ENCODE measurements at places on chromosomes 3 and 15.

- DNase-seq = no peak
These were observed 1437.0 kb downstream of the OTOL1 start for GRCh38 chr3:162933656-162934055.

DNA sequence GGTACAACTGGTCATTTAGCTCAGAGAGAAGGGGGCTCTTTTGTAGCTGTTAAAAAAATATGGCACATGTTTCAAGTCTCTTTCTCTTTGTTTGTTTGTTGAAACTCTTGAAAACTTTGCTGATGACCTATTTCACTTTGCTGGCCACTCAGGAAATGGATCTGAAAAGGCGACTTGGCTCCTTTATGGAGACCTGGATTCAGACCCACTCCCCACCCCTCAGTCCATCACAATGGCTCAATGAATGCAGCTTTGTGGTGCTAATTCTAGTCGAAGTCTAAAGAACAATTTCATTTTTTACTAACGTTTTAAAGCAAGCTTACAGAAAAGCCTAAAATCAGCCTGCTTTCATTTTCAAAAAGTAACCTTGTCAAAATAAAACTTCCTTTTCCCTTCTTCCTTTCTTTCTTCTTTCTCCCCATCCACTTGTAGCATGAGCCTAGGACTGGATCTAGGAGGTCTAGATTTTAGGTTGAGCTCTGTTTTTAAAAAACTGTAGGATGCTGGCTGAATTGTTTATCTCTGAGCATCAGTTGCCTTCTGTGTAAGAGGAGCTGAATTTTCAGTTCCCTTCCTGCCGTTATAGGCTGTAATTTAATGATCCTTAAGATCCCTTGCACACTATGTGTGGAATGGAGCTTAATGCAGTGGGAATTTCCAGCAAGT, 165.5 kb upstream of the FEZF2 start:
- no peak for DNase-seq

DNA sequence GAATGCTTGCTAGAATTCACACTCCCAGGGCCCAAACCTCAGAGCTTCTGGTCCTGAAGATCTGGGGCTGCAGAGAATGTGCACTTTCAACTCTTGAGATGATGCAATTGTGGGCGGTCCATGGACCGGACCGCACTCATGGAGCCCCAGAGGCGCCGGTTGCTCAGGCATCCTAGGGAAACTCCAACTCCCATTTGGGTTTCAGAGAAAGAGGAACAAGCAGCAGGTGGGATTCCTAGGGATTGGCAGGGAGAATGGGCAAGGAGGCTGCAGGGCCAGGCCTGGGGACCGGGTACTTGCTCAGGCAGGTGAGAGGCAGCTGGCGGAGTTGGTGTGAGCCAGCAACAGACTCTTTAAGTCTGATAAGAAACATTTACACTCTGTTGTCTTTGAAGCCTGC, 3.5 kb downstream of the NOX5 start:
- DNase-seq = peak; percentile 51

DNA sequence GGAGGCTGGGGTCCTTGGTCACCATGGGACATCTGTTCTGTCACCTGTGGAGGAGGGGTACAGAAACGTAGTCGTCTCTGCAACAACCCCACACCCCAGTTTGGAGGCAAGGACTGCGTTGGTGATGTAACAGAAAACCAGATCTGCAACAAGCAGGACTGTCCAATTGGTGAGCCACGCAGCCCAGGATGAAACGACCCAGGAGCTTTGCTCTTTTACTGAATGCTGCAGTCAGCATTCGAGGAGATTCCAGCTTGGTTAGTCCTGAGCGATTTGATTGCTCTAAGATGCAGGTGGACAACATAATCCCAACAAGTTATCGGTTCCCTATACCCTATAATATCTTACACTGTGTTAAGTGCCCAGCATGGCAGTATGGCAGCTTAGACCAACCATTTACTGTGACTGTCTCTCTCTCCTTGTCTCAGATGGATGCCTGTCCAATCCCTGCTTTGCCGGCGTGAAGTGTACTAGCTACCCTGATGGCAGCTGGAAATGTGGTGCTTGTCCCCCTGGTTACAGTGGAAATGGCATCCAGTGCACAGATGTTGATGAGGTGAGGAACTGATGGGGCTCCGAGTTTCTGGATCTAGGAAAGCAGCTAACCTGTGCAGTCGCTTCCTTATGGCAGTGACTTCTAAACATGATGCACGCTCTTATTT, 7.8 kb downstream of the THBS1 start:
- no peak for DNase-seq

DNA sequence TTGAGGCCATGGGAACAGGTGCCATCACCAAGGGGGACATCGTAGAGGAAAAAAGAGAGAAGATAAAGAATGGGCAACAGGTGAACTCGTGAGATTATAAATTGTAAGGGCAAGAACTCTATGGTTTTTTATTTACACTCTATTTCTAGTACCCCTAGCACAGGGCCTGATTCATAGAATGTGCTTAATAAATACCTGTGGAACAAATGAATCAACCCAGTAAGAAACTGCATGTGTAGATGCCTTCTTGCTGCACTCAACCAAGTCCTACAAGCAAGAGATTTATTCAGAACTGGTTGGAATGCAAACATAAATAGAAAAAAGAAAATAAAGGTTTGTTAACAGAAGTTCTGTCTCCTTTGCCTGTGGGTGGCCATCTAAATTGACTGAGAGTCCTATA, 18.7 kb upstream of the KPNA1 start:
- no peak for DNase-seq
